ENCODE measurements at places on chromosomes 7 and 10. TPM values are rescaled to one million over a fixed set of nuclear protein-coding genes. Genes with fewer than 3 reads are reported as not detected.

TSPAN13 gene
- 14.1 TPM for total RNA-seq

FRAT1 gene
- total RNA-seq = 2.1 TPM

LRRTM3 gene
- not detected for total RNA-seq

IDI2 gene
- total RNA-seq = not detected

CNPY1 gene
- not detected for total RNA-seq

LIPF gene
- total RNA-seq = not detected

KLF6 gene
- total RNA-seq = 282 TPM

TMEM270 gene
- total RNA-seq = not detected

SHH gene
- total RNA-seq = not detected

LIPK gene
- not detected for total RNA-seq

TMEM196 gene
- not detected for total RNA-seq

RSPH10B gene
- total RNA-seq = 0.10 TPM

FAM221A gene
- total RNA-seq = 0.44 TPM

CUBN gene
- 1.3 TPM for total RNA-seq

GPER1 gene
- total RNA-seq = 0.28 TPM

CTBP2 gene
- 152 TPM for total RNA-seq

FEZF1 gene
- not detected for total RNA-seq
